Effector memory CD8-positive, alpha-beta T cell (primary cell): ENCODE measurements at places on chromosomes 7 and 10.
A peak's percentile ranks its signal among the peaks of the same experiment; 100 is the strongest.

DNA sequence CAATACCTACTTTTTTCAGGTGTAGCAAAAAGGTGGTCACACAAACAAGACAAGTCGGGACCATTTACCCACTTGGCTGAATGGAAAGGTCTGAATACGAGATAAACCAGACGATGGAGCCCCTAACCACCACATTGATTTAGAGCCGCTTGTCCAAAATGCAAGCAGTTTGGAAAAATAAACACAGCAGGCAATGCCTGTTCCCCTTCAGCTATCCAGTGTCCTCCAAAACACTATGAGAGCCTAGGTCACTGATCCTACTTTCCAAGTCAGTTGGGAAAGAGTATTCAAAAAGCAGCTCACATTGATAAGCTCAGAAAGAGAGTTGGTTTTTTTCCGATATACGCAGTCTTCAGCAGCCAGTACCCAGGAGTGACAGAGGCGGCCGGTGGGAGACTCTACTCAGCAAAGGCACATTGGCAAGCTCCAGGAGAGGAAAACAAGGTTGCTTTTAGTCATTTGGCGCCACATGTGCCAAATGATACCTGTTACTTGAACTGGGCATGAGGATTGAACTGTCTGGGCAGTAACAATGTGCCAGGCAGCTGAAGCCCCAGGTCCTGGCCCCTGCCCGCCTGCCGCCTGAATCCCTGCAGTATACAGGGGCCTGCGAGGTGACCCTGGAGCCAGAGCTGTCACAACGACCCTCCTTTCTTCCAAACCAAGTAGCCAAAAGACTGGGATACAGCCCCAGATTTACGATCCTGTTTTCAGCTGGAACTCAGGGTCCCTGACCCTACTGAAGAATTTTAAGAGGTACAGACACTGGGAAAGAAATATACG, 109.8 kb downstream of the PIP4K2A start:
- DNase-seq: no peak

GRCh38 chr10:30825495-30825894, 195.9 kb upstream of the LYZL2 start:
- DNase-seq: no peak

GRCh38 chr7:26891400-26892350, 27.3 kb upstream of the SKAP2 start:
- DNase-seq: no peak

DNA sequence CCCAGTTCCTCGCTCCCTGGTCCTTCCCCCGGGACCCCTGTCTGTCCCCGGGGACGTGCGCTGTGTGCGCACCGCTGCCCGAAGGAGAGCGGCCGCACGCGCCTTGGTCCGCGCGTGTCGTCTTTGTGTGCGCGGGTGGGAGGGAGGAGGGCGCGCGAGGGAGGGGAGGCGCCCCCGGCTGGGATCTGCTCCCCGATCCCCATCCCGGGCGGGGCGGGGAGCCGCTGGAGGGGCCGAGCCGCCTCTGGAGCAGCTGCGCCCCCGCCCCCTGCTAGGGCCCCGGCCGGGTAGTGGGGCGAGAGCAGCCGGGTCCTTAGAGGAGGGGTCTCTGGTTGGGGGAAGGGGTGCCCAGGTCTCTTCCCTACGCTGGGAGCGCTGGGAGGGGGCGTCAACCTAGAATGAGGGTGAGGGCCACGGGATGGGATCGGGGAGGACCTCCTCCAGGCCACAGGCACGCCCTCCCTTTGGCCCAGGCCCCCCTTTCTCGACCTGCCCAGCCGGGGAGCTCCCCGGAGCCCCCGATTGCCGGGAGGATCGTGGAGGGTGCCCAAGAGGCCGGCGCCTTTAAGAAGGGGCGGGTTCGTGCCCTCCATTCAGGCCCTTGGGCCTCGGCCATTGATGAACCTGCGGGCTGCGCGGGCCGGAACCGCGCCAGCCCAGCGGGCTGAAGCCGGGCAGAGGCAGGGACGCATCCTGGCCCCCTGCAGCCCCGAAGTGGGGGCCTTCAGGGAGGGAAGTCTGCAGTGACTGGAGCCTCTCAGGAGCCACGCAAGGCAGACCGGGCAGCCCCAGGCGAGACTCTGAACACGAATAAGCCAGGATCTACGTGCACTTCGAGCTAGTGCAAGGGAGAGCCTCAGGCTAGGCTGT, 678 bp downstream of the SH2B2 start:
- DNase-seq: no peak

GRCh38 chr7:20299647-20300312, 30.9 kb upstream of the ITGB8 start:
- DNase-seq: no peak

DNA sequence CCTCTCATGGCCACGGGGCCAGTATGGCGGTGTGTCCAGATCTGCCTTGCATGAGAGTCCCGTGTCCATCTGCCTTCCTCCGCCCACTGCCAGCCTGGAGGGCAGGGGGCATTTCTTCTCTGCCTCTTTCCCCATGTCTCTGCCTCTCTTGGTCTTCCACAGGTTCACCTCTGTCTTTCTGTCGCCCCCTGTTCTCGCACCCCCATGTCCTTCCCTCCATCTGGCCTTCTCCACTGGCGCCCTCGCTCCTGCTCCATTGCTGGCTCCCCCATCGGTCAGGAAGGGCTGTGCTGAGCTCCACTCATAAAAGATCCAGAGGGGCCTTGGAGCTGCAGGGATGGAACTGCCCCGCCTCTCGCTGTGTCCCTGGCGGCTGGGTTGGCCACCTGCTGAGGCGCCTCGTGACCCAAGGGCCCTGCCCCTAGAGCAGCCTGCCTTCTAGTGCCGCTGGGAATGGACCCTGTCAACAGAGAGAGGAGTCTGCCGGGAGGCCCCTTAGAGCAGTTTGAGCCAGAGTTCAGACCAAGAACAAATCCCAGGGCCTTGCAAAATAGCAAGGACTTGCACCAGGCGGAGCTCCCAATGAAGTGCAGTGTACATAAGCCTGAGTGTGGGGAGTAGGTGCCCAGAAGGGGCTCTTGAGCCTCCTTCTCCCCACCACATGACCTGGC, 42.0 kb downstream of the GOLGA7B start:
- no peak for DNase-seq

DNA sequence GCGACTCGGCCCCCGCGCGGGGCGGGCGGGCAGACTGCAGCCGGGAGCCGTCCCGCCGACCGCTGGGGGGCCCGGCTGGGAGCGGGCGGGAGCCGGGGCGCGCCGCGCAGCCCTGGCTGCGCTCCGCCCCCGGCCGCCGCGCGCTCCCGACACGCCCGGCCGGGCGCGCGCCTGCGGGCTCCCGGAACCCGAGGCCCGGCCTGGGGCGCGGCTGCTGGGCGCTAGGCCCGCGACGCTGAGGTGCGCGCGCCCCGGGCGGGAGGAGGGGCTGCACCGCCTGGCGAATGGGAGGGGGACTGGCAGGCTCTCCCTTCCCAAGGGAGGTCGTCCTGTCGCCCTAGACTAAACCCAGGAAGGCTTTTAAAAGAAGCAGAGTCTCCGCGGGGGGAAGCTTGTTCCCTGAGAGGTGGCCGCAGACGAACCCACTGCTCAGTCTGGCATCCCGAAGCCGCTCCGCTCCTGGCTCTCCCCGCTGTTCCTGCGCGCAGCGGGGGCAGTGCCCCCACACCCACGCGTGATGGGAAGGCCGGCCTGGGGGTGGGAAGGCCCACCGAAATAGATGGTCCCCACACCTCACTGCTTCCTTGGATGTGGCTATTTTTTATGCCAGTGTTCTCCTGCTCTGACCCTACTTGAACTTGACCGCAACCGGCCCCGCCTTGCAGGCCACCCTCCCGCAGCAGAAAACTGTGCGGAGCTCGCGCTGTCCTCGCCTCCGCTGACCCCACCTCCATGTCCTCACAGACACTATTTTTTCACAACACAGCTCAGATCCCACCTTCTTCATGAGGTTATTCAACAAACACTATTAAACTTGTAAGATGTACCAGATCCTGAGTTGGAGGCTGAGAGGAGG, at the start of gene VOPP1:
TSS of gene VOPP1 (minus strand) at position 125 of the 856 bp plus-strand sequence. CDS start 178 bp downstream, outside the sequence.
- peak; percentile 44 for DNase-seq

DNA sequence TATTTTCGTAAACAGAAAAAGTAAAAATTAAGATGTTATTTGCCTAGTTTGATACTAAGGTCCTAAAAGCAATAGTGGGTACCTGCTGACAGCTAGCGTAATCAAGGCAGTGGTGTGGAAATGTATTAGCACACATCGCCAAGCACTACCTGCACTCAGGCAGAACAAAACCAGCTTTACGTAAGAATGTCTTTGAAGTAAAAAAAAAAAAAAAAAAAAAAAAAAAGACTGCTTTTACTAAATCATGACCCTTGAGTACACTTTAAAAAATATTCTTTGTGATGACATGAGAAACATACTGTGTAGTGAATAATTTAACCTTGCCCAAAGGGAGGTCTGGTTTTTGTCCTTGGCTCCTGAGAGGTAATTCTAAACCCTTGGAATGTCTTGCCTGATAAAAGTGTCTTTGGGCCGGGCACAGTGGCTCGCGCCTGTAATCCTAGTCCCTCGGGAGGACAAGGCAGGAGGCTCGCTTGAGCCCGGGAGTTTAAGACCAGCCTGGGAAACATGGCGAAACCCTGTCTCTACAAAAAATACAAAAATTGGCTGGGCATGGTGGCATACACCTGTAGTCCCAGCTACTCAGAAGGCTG, 12.7 kb downstream of the XRCC2 start:
- DNase-seq: no peak

- no peak for DNase-seq
Measured at GRCh38 chr7:157016024-157016351, 5.5 kb upstream of the MNX1 start.

GRCh38 chr10:55146032-55146431, 345.0 kb upstream of the PCDH15 start:
- DNase-seq: no peak

DNA sequence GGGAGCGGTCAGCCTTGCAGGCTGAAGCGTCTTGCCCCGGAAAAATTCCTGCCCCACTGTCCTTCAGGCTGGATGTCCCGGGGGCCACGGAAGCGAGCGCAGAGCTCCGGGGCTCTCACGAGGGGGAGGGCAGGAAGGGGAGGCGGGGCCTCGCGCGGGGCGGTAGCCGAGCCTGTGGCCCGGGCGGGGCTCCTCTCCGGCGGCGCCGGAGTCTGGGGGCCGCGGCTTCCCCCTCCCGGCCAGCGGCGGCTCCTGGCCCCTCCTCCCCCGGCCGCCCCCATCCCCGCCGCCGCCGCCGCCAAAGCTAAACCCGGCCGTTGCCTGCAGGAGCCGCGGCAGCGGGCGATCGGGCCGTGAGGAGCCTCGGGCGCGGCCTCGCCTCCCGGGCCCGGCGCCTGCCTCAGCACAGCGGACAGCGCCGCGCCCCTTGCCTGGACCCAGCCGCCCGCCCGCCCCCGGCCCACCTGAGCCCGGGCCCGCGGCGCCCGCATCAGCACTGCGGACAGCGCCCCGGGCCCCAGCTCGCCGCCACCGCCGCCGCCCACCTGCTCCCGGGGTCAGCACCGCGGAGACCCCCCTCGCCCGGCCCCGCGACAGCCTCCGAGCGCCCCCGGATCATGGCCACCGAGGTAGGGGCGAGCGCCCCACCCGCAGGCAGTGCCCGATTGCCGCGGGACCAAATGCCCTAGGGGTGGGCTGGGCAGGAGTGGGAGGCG, at the start of gene GOLGA7B:
TSS of gene GOLGA7B (plus strand) at position 157 of the 716 bp plus-strand sequence. CDS start at position 618, 461 bp downstream.
- DNase-seq: peak; percentile 62

DNA sequence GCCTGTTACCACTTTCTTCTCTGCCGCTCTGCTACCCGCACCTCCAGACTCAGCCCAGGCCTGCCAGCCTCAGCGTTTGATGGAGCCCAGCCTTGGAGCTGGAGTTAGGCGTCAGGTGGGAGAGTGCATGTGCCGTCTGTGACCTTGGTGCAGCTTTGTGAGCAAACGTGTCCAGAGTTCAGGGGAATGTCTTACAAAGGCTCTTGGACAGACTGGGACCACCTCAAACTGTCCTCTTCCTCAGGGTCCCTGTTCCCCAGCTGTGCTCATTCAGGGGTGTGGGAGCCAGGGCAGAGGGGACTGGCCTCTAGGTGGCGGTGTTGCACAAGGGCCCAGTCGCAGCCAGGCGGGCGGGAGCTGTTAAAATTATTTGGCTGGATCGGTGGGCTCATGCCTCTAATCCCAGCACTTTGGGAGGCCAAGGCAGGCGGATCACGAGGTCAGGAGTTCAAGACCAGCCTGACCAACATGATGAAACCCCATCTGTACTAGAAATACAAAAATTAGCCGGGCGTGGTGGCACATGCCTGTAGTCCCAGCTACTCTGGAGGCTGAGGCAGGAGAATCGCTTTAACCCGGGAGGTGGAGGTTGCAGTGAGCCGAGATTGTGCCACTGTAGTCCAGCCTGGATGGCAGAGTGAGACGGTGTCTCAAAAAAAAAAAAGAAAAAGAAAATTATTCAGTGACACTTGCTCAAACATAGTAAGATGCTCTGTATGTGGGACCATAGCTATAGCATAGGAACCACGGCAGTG, 89.2 kb downstream of the ADCY1 start:
- DNase-seq: no peak

DNA sequence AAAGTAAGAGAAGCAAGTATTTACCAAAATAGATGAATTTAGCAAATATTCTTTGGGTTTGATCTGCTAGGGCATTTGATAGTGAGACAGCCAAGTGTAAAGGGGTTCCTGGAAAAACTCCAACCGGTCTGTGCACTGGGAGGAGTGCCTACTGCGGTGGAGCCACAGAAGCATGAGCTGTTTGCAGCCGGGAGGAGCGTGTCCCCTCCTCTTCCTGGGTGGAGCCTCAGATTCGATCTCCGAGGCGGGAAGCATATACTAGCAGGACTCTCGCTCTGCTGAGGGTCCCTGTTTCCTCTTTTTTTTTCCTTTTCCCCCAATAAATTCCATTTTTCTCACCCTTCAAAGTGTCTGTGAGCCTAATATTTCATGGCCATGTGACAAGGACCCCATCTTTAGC, 45.1 kb upstream of the MET start:
- DNase-seq: no peak

DNA sequence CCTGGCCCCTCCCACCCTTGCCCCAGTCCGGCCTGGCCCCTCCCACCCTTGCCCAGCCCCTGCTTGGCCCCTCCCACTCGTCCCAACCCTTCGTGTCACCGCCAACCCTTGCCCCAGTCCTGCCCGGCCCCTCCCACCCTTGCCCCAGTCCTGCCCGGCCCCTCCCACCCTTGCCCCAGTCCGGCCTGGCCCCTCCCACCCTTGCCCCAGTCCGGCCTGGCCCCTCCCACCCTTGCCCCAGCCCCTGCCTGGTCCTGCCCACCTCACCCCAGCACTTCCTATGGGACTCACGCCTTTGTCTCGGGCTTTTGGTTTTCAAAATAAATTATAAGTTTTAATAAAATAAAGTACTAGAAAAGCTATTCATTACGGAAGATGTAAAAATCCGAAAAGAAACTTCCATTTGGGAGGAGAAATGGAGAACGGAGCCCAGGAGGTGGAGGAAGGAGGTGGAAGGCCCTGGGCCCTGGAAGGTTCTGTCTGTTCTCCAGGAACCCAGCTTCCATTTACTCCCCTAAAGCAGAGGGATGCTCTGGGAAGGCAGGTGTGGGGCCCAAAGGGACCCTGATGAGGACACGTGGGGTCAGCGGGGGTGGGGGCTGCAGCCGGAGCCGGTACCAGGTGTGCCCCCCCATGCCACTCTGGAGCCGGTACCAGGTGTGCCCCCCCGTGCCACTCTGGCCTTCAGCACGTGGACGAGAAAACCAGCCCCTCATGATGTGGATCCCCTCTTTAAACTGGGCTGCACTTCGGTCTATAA, 52.2 kb downstream of the PWWP2B start:
- DNase-seq: no peak
